ENCODE measurements at places on chromosomes 6 and 20. TPM values are rescaled to one million over a fixed set of nuclear protein-coding genes. Genes with fewer than 3 reads are reported as not detected.

DNA sequence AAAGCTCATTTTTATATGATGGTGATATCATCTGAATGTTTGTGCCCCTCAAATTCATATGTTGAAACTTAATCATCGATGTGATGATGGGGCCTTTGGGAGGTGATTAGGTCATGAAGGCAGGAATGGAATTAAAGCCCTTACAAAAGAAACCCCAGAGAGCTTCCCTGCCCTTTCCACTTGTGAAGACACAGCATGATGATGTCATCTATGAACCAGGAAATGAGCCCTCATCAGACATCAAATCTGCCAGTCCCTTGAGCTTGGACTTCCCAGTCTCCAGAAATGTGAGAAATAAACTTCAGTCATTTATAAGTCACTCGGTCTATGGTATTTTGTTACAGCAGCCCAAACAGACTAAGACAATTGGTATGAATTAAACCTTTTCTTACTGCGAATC, 153.1 kb downstream of the MYB start:
- no peak overlapping the region for H3K27ac ChIP-seq
- no peak for DNase-seq
- no peak overlapping the region for H3K4me3 ChIP-seq

MYT1 gene
- total RNA-seq, result not detected

TBX18 gene
- total RNA-seq, result not detected

DNA sequence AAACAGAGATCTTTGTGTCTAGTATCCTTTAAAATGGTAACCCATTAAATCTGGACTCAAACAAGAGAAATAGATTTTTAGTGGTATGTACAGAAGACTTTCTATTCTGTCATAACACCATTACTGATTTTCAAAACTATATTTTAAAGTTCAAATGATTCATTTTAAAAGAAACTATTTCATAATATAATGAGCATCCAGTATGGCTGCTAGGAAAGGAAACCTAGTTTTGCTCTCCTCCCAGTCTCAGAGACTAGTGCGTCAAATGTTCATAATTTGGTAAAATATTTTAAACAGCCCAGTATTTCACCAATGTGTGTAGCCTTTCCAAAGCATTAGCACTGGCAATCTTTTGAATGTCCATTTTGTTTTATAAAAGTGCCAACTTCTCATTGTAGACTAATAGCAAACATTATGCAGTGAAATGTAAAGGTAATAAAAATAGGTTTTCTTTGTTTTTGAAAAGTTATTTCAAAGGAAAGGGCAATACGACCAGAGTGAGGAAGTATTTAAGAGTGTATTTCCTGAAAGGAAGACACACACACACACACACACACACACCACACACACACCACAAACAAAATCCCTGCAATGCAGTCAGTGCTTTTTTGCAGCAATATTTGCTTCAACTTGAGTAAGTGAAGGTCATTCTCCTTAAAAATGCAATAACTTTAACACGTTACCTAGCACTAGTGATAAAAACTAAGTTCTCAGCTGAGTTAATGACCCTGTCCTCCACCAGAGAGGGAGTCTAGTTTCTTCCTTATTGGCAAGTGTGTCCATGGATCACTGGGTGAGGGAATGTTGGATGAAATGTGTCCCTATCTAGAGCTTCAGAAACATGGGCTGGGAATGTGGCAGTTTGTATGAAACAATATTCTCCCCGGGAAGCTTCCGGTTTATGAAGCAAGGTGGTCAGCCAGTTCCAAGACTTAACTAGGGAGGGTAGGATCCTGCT, 4.6 kb downstream of the PPP1R3G start:
- no peaks in the 10 kb centered on the region for H3K4me1 ChIP-seq
- DNase-seq, result no peak
- no peak overlapping the region for H3K27ac ChIP-seq
- no peaks in the 10 kb centered on the region for H3K27me3 ChIP-seq
- H3K36me3 ChIP-seq, result no peaks in the 10 kb centered on the region

ZNF831 gene
- total RNA-seq, result 6.9 TPM

GRCh38 chr6:134177236-134177635, 124.8 kb upstream of the SLC2A12 start:
- H3K4me3 ChIP-seq, result no peak overlapping the region
- peaks cover 37% of the 10 kb centered on the region for H3K4me1 ChIP-seq
- H3K27ac ChIP-seq, result no peak overlapping the region
- DNase-seq, result no peak
- no peaks in the 10 kb centered on the region for H3K27me3 ChIP-seq
